Stimulated activated CD8-positive, alpha-beta memory T cell treated with anti-CD3 and anti-CD28 coated beads, Interleukin-15, amount 100 ng/mL, for 4 hours (primary cell): ENCODE measurements at places on chromosomes 6 and 20.

GRCh38 chr6:158536891-158537798 is 22.7 kb upstream of the TMEM181 start:
- no peak for DNase-seq

DNA sequence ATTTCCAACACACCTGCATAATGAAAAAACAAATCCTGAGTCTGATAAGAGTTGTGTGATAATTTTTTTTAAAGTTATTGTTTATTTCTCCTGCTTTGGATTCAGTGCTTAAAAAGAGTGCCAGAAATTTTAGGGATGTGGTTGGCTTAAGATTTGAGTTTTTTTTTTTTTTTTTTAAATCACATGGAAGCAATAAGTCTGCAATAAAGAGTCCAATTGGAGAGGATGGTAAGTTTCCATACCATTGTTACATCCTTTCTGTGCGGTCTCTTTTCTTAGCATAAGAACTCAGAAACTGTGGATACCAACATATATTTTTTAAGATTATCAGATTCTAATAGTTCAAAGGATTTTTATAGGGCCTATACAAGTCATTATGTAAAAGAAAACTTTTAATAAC is 171.0 kb downstream of the BCKDHB start:
- DNase-seq = no peak

GRCh38 chr20:3383878-3384495 is 23.5 kb downstream of the DNAAF9 start:
- DNase-seq = no peak

DNA sequence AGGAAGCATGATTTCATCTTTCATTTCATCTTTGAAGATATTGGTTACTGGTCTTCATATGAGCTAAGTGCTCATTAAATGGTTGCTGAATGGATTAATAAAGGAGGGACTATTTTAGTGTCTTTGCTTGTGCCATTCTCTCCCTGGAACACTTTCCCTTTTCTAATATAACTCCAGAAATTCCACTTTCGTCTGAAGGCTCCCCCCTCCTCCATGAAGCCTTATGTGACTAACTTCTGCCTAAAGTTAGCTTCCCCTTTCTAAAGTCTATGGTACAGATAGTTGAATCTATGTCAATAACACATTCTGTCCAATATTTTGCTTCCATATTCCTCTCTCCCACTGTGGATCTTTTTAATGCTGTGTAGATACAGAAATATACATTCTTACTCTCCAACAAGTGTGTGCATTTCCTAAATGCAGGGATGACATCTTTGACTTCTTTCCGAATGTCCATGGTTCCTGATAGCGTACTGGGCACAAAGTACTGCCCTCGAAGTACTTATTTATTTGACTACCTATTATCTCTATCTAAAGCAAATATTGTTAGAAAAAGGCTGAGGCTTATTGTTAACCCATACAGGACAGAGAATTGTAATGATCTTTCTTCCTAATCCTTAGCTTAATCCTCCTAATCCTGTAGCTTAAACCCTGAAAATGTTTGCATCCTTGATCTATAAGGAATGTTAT is 84.7 kb upstream of the ELOVL5 start:
- DNase-seq = no peak

GRCh38 chr20:25142435-25142834 is 53.1 kb upstream of the ENTPD6 start:
- DNase-seq = no peak

GRCh38 chr20:45156713-45157112 is 18.0 kb upstream of the PI3 start:
- DNase-seq = no peak

DNA sequence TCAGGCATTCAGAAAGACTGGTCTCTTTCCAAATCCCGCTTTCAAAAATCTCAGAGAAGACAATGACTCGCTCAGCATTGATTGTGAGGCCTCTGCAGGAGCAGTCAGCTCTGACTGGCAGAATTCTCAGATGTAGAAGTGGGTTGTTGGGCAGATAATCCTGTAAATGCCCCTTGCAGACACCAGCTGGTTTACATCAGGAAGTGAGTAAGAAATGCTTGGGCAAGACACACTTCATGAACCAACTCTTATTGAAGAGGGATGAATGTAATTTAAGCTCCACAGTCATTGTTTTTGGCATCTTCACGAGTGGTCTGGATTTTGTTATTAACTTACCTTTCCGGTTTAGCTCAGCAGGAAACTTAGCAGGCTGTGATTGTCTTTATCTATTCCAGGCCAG is 166.6 kb downstream of the PLCB4 start:
- no peak for DNase-seq
